CD8-positive, alpha-beta memory T cell (primary cell): ENCODE measurements at places on chromosomes 6 and 20.
A peak's percentile ranks its signal among the peaks of the same experiment; 100 is the strongest.

DNA sequence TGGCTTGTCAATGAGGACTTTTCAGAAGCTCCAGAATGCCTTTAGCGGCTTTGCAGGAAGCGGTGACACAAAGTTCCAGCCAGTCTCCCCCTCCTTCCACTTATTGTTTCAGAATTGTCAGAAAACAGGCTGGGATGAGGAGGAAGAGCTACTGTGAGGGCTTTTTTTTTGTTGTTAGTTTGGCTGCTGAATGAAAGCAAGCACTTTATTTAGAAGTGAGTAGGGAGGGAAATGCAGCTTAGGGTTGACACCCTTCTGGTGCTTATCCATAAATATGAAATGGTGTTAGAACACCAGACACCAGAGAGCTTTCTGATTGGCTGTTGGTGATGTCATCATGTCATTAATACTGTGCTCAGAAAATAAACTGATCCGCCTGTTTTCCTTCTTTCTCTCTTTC lies 251.5 kb downstream of the SOX4 start:
- no peak for DNase-seq

- DNase-seq: no peak
These were observed 68.8 kb upstream of the EPB41L1 start for GRCh38 chr20:36085686-36086267.

- no peak for DNase-seq
These were observed 5.1 kb upstream of the TXLNB start for GRCh38 chr6:139296927-139297326.

DNA sequence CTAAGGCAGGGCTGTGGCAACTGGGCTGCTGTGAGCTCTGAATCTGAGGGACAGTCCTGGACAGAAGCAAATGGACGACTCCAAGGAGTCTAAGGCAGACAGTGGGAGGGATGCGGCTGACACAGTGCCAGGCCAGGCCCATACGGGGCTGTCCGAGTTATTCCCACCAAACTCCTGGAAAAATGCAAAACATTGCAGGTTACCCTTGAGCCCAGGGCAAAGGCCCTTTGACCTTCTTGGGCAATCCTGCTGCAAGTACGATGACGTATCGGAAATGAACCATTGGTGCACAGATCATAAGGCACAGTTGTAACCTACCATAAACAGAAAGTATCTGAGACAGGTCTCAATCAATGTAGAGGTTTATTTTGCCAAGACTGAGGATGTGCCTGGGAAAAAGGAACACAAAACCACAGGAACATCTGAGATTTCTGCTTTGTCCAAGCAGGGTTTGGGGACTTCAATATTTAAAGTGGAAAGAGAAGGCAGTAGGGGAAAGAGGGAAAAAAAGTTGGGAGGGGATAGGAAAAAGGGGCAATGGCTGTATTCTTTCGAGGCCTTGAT lies 118.9 kb downstream of the DACT2 start:
- no peak for DNase-seq

DNA sequence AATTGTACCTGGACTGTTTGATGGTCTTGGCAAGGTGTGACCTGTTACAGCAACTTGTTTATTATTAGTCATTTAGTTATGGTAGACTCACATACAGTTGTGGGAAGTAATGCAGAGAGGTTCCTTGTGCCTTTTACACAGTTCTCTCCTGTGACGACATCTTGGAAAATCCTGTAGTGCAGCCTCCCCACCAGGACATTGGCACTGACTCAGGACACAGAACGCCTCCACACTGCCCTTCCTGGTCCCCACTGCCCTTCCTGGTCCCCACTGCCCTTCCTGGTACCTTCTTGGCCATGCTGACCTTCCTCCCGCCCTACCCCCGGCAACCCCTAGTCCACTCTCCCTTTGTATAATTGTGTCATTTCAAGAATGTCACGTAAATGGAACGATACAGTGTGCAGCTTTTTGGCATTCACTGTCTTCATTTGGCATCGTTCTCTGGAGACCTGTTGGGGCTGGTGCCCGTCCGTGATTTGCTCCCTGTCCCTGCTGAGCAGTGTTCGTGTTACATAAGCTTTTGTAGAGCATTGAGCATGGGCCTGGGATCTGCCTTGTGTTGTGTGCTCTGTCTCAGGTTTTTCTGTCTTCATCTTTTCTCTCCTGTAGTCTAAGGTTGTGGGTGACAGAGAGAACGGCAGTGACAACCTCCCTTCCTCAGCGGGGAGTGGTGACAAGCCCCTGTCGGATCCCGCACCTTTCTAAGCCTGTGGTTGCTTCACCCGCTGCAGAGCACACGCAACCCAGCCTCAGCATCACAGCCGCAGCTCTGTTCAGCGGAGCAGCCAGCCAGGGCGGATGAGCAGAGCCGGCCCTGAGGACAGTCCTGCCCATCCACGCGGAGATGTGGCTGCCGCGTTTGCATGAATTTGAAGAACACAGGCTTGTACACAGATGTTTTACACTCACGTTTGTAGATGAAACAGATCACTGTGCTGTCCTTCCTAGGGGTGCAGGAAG lies 5.4 kb upstream of the DNAJC5 start:
- DNase-seq: no peak

DNA sequence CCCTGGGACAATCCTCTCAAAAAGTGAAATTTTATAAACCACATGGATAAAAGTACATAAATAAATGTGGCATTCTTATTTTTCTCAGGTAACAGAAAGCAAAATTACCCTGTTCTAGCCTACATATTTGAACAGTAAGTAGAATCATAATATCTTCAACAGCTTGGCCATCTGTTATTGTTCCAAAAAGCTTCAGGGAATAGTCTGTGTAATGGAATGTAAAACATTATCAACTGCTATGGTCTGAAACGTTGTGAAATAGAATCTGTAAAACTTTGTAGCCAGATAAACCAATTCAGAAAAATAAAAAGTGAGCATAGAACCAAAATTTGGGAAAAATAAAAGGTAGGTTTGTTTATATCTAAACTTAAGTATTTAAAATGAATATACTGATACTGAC lies 114.7 kb downstream of the THEMIS start:
- DNase-seq: no peak

GRCh38 chr6:52551483-52552277 lies 25.2 kb downstream of the TRAM2 start:
- DNase-seq: no peak

- no peak for DNase-seq
These were observed 6.1 kb downstream of the EEF1A1 start for GRCh38 chr6:73514746-73515110.

- DNase-seq: no peak
These were observed 21.0 kb downstream of the PHACTR3 start for GRCh38 chr20:59625214-59625922.

DNA sequence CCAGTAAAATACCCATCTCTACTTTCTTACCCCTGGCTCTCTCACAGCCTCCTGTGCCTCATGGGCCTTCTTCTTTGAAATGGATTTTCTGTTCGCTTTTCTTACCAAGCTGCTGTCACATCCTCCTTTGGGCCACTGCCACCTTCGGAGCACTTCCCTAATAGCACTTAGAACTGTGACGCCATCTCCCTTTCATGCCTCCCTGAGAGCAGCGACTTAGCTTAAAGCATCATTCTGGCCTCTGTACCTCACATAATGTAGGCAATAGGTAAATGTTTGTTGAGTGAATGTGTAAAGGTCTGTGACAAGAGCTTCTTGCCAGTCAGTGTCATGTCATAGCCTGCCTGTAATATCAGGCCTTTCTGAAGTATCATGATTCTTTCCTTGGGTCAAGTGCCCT lies 78.8 kb downstream of the ADGRG6 start:
- no peak for DNase-seq

- DNase-seq: no peak
These were observed 18.2 kb downstream of the SYNDIG1 start for GRCh38 chr20:24487648-24488047.

GRCh38 chr6:62775427-62776022 lies 435.7 kb upstream of the FKBP1C start:
- DNase-seq: no peak

GRCh38 chr6:147684906-147685305 lies 176.4 kb downstream of the SAMD5 start:
- DNase-seq: no peak

GRCh38 chr20:49543071-49543857 lies 24.7 kb downstream of the PTGIS start:
- DNase-seq: no peak

DNA sequence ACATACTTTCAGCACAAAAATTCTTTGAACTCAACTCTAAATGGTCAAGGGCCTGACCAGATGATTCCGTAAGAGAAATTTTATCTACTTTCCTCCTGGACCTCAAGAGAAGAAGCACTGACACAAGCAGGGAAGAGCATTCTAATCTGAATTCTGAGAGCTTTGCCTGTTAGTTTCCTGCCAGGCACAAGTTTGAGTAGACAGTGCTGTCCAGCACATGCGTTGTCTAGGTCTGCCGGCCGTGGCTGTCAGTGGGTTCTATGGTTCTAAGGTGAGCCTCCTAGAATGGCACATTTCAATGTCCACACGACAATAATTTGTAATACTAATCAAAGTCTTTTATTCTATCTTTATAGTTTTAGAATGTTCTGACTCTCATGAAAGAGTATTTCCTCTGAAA lies 91.9 kb downstream of the RFPL4B start:
- DNase-seq: no peak

GRCh38 chr20:40724566-40724965 lies 35.5 kb upstream of the MAFB start:
- no peak for DNase-seq

GRCh38 chr20:47991875-47992488 lies 206.7 kb upstream of the SULF2 start:
- no peak for DNase-seq

GRCh38 chr6:3202999-3203696 lies 24.3 kb downstream of the TUBB2B start:
- DNase-seq: no peak

- DNase-seq: no peak
These were observed 69.5 kb downstream of the CYP39A1 start for GRCh38 chr6:46583081-46583480.

GRCh38 chr20:53959911-53960578 lies 110.3 kb downstream of the BCAS1 start:
- DNase-seq: no peak

DNA sequence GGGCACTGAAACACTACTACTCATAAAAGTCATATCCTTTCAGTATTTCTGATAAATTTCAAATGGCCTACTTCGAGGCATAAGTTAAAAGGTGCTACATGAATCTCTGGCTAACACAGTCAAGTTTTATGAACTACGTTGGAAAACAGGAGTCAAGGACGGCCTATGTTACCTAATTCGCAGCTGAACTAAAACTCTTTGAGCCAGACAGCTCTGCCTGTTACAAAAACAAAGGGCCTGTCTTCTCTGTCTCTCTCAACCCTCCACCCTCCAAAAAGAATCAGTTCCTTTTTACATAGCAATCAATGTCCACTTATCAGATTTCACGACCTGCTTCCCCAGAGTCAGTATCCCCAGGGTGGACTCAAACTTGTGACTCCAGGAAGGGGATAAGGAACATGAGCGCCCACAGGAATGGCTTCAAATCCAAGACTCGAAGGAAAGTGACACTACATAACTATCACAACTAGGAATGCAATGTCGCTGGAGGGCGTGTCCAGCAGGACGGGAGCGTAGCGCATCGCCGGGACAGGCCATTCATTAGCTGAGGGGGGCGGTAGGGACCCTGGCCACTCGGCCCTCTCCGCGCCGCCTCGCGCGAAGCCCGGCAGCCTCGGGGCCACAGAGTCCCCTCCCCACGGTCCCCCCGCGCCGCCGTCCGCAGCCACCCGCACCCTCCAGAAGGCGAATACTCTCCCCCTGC lies 591 bp downstream of the IBTK start:
- DNase-seq: peak; percentile 34

GRCh38 chr6:36735110-36736071 lies 37.8 kb downstream of the RAB44 start:
- DNase-seq: no peak

GRCh38 chr20:36646678-36647077 lies 682 bp upstream of the SLA2 start:
- DNase-seq: no peak

DNA sequence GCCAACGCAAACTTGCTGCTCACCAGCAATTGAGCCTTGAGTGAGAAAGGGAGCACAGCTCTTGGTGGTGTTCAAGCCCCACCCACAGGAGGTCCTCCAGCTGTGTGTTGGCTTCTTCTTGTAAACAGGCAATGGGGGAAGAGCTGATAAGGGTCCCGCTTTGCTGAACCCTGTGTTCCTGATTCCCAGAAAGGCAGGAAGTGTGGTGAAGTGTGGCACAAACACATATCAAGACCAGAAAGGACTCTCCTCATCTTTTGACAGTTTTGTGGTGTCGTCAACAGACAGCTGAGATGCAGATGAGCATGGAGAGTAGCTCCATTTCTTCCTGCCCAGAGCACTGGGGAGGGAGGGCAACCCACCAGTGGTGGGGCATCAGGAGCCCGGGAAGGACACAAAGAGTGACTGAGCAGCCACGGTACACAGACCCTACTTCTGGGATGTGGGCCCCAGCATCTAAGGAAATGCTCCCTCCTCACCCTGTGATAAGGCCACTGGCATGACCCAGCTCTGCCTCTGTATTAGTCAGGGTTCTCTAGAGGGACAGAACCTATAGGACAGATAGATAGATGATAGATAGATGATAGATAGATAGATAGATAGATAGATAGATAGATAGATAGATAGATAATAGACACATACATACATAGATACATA lies 188.9 kb upstream of the TAB2 start:
- DNase-seq: no peak

DNA sequence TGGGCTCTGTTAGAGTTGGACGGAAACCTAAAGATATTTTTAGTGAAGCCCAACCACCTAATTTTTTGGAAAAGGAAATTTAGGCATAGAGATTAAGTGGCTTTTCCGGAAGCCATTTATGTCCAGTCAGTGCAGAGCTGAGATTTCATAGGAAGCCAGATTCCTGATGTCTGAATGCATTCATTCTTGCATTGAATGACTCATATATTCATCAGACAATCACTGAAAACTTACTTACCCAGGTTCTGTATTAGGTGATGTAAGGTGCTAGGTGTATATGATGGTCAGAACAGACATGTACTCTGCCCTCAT lies 4.1 kb downstream of the SH3BGRL2 start:
- no peak for DNase-seq

DNA sequence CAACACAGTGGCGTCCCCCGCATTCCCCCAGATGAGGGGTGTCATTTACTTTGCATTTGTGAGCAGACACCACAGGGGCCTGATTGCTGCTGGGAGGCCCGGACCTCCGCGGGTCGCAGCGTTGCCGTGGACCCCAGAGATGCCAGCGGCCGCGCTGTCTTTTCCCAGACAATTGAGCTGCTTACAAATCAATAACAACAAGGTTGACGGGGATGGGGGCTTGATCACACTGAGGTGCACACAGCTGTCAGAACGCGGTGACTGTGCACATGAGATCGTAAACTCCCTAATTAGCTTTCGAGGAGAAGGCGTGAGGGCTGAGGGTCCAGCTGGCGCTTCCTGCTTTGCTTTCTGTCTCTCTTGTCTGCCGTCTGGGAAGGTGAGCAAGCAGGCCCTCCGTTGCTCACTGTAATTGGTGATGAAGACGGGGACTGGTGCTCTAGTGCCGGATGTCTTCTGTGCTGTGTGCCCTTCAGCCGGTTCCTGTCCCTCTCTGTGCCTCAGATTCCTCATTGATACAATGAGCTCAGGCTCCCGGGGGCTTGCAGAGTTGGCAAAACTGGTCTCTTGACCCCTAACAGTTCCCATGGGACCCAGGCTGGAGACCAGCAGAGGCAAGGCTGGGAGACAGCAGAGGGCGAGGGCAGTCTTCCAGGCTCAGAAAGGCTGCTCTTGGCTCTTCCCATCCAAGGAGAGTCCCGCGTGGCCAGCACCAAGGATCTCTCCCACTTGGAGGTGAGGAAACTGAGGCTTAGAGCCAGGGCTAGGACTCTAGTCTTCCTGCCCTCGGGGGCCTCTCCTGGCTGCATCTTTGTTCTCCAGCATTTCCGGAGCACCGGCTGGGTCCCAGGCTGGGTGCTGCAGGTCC lies 126.0 kb upstream of the PMEPA1 start:
- DNase-seq: no peak
